Esophagus squamous epithelium (tissue), 5 donors: ENCODE measurements at places on chromosomes 7 and 10.

DNA sequence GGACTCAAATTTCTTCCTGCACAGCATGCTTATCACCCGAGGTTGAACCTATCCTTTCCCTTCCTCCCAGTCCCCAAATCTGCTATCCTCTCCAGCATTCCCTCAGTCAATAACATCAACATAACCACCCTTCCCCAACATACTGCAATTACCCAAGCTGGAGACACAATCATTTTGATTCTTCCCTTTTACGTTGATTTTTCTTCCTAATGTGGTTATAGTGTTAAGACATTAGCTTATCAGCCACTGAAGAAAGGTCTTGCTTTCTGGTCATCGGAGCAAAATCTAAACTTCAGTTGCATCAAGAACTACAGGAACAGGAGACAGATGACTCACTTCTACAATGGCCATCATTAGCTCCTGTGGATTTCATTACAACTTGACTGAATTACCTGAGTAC, 3.5 kb upstream of the HBP1 start:
- DNase-seq: no peak

GRCh38 chr10:4838743-4839142, 12.7 kb downstream of the AKR1E2 start:
- no peak for DNase-seq

DNA sequence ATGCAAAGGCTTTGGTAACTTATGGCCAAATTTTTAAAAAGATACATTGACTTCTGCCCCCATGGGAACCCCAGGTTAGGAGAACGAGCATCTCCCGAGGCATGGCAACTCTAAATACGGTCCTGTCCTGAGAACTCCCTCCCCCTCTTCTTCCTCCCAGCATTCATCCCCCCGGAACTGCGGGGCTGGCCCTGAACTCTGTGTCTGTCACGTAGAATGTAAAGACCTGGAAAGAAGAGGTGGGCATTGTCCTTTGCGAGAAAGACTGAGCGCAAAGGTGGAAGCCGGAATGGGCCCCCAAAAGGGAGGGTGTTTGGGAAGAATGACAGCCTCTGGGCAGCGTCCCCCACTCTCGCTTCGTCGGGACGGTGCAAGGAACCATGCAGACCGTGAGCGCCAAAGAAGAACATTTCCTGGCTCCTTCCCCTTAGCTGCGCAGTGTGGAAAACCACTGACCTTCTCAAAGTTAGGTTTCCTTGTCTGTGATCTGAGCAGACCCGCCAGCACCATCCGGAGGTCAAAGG, 21.0 kb downstream of the SHH start:
- no peak for DNase-seq

GRCh38 chr10:43970018-43970698, 321.5 kb upstream of the ZNF32 start:
- DNase-seq: no peak

DNA sequence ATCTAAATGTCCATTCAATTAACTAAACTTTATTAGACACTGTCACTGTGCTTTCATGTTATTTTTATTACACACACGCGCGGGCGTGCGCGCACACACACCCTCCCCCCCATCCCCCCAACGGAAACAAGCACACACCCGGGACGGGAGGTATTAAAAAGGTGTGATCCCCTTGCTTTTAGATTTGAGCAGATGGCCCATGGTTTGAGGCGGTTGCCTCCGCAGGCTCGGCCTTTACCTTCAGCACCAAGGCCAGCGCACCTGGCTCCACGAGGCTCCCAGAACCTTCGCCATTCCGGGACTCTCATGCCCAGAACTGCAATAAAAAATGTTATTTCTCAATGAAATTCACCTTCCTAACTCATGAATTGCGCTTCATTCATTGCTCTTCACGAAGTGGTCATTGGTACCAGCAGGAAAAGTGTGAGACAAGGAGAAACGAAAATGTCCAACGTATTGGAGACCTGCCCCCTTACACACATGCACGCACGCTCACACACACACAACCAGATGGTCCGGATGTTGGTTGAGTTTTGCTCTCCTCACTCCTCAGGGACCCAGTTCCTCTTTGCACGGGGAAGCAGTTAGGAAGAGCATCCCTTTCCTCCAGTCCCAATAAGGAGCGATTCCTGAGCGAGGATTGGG, 20.8 kb upstream of the PTF1A start:
- no peak for DNase-seq

DNA sequence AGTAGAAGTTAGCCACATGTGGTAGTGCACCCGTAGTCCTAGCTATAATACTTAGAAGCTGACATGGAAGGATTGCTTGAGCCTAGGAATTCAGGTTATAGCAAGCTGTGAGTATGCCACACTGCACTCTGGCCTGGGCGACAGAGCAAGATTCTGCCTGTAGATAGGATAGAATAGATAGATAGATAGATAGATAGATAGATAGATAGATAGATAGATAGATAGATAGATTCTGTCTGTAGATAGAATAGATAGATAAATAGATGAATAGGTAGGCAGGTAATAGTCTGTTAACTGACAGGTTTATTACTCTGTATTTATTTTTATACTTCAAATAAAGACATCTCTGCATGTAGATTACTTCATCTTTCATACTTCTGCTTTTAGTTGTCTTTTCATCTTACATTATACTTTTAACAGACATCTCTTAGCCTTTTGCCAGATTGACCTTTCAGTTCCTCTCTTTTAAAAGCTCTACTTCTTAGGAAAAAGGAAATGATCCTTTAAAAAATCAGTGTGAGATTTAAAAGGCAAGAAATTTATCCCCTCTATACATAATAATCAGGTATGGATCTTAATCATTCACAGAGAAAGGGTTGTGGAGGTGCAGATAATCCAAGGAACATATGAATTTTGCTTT, 31.8 kb downstream of the CCAR1 start:
- DNase-seq: no peak

- no peak for DNase-seq
Measured at GRCh38 chr7:92872701-92873100, 36.3 kb upstream of the CDK6 start.

DNA sequence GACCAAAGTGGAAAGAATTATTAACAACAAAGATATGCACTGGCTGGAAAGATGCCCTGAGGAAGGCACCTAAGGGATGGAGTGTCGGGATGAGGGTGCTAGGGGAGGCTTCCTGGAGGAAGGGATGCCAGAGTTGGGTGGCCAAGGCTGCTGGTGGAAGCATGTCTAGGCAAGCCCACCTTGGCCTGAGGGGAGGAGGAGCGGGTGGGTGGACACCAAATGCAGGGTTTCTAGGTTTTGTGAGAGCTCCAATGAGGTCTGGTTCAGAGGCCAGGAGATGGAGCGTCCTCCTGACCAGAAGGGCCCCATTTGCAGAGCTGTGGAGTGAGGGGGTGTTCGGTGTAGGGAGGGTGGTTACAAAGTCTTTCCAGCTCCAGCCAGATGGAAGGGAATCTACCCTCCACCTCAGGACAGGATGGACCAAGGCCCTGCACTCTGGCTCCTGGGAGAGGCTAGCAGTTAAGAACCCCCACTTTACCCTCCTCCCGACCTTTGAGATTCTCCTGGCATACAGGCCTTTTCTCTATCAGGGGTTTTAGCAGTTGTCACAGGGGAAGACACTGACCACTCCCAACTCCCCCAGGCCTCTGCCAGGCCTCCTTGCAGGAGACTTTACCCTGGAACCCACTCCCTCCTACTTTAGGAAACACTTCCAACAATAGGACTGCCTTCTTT, 3.0 kb upstream of the DDIT4 start:
- no peak for DNase-seq

GRCh38 chr10:2993636-2994035, 73.7 kb upstream of the PFKP start:
- no peak for DNase-seq

GRCh38 chr7:42359946-42360345, 122.9 kb upstream of the GLI3 start:
- DNase-seq: no peak

GRCh38 chr7:30474893-30475292, 3.7 kb downstream of the NOD1 start:
- DNase-seq: no peak

GRCh38 chr7:92754919-92755581, 81.3 kb downstream of the CDK6 start:
- no peak for DNase-seq

DNA sequence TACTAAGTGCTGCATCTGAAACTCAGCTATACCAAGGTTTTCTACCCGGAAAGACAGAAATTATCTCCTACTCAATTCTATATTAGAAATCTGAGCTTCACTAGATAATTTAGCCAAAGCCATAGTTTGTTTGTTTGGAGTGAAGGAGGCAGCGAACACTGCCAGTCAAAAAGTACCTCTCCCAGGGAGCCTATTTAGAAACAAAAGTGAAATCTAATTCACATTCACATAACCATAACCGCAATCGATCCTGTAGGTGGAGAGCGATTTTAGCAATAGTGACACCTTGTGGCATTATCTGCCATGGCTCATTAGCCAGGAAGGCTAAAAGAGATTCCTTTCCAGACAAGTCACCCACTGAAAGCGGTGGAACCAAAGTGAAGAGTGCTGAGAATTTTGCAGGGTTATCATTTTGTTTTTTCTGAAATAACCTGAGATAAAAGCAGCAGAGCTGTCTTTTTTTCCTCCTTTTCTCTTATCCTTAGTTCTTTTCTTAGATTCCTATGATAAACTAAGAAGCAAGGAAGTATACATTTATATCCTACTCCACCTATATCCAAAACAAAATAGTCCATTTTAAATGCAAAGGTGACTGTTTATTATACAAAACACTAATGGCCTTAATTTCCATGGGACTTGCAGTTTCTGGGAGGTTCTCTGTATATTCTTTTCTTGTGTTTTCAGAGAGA, 83.7 kb upstream of the BET1 start:
- no peak for DNase-seq

- no peak for DNase-seq
Measured at GRCh38 chr10:102970562-102971340, 52.7 kb downstream of the CNNM2 start.

DNA sequence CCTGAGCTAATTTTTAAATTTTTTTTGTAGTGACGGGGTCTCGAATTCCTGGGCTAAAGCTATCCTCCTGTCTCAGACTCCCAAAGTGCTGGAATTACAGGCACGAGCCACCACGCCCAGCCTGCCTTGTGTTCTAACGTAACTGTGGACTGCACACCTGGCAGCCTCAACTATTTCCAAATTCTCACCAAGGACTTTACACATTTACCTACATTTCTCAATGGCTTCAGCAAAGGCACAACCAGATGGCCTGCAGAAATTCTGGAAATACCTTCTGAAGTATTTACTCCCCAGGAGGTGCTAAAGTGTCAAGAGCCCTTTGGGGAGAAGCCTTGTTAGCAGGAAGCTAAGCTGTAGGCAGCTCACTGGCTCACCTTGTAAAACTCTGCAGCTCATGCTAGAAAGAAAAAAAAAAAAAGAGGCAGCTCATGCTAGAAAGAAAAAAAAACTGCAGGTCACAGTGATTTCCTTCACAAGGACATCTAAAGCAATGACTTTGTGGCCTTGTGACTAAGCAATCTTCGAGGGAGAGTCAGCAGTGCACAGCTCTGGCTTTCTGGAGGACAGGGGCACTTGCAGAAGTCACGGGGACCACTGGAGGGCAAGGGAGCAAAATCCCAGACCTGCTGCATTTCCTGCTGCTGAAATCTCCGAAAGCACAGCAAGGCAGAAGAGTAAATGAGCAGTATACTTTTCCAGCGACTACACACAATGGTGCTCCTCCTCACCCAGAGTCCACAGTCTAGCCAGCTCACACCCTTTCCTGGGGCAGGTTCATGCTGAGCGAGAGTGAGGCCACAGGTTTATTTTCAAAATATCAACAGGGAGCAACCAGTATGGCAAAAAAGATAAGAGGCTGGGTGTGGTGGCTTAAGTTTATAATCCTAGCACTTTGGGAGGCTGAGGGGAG, 40.4 kb downstream of the BAIAP2L1 start:
- DNase-seq: no peak

- DNase-seq: no peak
Measured at GRCh38 chr7:84611391-84611790, 416.8 kb upstream of the SEMA3A start.

DNA sequence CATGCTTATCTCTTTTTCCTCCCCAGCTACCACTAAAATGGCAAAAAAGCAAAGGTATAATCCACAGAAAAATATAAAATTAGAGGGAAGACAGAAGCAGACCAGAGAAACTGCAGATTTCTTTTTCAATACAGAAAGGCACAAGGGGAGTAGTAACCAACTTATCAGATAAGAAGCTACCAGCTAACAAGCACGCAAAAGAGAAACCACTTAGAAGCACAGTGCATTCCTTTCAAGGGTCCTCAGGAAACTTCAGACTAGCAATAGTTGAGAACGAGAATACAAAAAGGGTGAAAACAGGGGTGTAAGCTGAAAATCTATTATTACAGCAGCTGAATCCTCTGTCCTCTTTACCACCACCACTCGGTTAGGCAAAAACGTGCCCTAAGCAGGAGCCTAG, 9.9 kb upstream of the OR2A5 start:
- no peak for DNase-seq

- no peak for DNase-seq
Measured at GRCh38 chr10:336247-336646, 201.0 kb downstream of the ZMYND11 start.

DNA sequence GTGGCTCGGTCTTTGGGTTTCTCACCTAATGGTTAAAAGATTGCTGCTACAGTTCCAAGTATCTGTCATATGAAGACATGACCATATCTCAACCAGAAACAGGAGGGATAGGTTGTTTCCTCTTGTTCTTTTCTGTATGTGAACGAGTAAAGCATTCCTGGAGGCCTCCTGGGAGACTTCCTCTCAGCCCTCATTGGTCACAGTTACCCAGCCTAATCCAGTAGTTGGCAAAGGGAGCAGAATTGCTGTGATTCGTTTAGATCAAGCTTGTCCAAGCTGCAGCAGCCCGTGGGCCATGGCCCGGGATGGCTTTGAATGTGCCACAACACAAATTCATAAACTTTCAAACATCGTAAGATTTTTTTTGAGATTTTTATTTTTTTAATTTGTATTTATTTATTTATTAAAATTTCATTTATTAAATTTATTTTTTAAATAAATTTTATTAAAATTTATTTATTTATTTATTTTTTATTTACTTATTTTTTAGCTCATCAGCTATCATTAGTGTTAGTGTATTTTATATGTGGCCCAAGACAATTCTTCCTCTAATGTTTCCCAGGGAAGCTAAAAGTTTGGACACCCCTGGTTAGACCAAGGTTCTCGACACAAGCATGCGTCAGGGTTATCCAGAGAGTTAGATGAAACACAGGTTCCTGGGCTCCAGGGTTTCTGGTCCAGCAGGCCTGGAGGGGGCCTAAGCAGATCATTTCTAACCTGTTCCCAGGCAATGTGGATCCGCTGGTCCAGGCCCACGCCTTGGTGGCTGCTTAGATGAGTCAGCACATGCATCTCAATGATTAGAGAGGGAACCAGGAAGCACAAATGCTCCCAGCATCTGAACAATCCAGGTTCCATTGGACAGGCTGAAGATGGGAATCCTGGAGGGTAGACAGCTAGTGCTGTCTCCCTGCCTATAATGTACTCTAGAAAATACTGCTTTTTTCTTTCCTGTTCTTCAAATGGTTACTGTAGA, 25.6 kb downstream of the CDC123 start:
- no peak for DNase-seq

DNA sequence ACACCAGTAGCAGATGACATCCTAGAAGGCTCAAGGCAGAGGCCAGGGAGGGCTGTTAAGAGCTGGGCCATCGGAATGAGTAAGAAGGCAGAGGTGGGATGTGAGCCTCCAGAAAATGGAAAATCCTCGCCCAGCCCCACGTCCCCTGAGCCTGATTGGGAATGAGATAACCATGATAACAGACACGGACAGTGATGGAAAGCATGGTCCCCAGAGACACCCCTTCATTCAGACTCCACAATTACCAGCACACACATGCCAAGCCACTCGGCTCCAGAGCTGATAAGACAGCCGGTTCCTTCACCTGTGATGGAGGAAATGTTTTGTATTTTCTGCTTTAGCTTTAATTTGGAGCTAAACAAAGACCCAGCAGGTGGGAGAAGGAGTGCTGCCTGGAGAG, 106.0 kb downstream of the GRID1 start:
- DNase-seq: no peak
